ENCODE measurements at places on chromosomes 5 and 9.

GRCh38 chr9:69049094-69049493, 13.5 kb downstream of the FXN start:
- DNase-seq: no peak

DNA sequence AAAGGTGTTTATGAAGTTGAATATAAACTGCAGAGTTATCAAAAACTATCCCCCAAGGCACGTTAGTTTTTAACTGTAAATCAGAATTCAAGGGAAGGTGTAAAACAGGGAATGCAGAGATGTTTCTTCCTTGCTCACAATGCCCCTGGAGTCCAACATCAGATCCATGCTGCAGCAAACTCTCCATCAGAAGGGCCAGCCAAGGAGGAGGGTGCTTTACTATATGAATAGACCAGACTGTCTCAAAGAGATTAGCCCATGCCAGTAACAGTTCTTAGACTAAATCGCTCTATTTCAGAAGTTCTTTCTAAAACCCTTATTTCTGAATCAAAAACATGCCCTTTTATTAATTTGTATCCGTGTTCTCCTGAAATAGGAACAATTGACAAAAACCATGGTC, 362.8 kb upstream of the RPS23 start:
- DNase-seq: no peak

GRCh38 chr5:163362840-163363371, 74.5 kb upstream of the CCNG1 start:
- DNase-seq: no peak

DNA sequence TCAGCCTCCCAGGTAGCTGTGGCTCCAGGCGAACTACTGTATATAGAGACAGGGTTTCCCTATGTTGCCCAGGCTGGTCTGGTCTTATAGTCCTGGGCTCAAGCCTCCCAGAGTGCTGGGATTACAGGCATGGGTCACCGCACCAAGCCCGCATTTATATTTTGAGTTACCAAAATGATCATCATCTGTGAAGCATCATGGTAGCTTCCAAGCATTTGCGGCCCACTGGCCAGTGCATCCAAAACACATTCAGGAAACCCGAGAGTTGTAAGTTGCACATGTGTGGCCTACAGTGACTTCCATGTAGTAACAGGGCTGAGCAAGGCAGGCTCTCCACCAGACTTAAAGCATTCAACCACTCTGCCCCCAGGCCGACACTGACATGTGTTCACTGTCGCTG, 2.3 kb downstream of the BRD3OS start:
- DNase-seq: no peak

- DNase-seq: no peak
Measured at GRCh38 chr9:76321195-76321828, 72.9 kb downstream of the RFK start.

DNA sequence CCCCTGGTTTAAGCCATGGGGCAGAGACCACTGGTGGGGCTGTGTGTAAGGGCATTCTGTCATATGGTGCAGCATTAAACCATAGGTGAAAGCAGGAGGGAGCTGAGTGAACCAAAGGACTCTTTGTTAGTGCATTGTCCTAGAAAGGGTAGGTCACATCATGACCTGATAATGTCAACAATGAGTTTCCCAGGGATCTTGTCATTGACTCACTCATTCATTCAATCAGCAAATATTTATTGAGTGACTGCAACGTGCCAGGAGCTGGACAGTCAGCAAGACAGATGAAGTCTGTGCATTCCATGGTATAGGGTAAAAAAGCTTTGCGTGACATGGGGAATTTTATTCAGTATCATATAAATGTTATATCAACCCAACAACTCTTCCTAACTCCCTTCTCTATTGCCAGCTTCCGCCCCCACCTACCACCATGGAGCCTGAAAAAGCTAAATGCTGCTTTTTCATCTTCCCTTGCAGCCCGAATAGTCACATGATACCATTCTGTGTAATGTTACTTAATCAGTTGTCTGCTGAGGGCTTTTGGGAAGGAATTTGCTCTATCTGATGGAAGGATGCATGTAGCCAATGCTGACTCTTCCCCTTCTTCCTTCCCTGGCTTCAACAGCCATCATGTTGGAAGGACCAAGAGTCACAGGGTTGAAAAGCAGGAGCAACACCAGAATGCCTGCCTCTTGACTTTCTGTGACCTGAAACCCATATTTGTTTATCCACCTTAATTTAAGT, 11.5 kb upstream of the OTULINL start:
- no peak for DNase-seq

- DNase-seq: no peak
Measured at GRCh38 chr9:99533421-99533820, 288.3 kb upstream of the NR4A3 start.

- DNase-seq: no peak
Measured at GRCh38 chr5:149756354-149756753, 26.2 kb downstream of the PPARGC1B start.

DNA sequence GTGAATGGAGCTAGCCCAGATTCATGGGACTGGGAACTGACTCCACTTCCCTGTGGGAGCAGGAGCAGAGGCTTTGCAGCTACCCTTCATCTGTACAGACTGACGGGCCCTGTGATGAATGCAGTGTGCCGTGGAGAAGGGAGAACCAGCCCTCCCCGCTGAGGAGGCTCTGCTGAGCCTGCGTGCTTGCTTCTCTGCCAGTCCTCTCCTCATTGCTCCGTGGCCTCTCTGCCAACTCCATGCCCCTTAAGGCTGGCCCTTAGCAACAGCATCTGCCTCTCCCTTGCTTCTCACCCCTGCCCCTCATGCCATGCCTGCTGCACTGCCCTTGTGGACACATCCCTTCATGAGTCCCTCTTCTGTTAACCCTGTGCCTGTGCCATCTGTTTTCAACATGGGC, 53.6 kb downstream of the GADD45G start:
- no peak for DNase-seq

GRCh38 chr5:151578326-151579025, 12.7 kb downstream of the FAT2 start:
- no peak for DNase-seq

GRCh38 chr9:131092548-131093440, 3.5 kb upstream of the AIF1L start:
- no peak for DNase-seq

DNA sequence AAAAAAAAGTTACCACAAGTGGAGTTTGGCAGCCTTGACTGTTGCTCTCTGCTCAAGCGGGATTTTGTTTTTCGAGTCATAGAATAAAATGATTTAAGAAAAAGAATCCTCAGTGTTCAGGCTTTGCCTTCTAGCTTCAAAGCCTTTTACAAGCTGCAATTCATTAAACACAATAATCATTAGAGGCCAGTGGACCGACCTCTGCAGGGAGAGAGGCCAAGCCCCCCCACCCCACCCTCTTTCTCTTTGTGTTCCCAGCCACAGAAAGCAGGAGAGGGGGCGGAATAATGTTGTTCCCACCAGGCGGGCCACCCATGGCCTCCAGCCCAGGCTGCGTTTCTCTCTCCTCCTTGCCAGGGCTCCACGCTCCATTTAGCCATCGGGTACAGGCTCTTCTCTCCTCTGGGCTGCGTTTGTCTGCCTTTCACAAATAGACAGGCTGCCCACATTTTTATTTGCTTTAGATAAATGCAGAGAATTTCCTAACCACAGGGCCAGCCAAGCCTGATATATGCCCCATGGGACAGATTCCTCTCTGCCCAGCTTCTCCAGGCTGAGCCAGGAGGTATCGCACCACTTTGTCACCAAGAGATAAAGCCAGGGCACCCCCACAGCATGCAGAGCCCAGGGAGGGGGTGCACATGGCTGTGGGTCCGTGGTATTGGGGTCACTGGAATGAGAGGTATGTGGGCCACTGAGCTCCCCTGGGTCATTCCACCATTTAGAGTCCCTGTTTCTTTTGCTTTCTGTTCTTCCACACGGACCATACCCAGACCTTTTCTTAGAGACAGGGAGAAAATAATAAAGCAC, 318.8 kb downstream of the PIK3R1 start:
- DNase-seq: no peak

DNA sequence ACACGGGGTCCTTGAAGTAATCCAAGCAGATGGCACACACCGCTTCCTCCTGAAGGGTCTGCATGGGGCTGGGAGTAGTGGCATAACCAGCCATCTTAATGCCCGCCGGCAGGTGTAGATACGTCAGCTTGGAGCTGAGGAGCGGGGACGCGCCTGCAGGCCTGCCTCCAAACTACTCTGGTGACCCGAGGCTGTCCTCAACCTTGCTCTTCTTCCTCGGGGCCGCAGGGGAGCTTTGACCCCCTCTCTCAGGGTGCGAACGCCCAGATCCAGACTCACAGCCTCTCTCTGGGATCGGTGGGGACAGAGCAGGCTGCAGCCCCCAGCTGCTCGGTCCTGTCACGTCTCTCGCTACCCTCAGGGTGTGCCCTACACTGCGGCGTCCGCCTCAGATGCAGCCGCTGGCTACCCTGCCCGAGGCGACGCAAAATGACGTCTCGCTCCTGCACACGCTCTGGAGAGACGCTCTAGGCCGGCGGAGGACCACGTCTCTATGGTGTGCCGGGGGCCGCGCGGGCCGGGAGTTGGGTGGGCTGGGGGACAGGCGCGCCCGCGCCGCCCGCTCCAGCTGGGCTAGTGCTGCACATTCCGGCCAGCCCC, at the start of gene TRIM52:
TSS of gene TRIM52 (minus strand) at position 424 of the 600 bp plus-strand sequence. CDS start at position 94, 330 bp downstream.
- peak; percentile 70 for DNase-seq

DNA sequence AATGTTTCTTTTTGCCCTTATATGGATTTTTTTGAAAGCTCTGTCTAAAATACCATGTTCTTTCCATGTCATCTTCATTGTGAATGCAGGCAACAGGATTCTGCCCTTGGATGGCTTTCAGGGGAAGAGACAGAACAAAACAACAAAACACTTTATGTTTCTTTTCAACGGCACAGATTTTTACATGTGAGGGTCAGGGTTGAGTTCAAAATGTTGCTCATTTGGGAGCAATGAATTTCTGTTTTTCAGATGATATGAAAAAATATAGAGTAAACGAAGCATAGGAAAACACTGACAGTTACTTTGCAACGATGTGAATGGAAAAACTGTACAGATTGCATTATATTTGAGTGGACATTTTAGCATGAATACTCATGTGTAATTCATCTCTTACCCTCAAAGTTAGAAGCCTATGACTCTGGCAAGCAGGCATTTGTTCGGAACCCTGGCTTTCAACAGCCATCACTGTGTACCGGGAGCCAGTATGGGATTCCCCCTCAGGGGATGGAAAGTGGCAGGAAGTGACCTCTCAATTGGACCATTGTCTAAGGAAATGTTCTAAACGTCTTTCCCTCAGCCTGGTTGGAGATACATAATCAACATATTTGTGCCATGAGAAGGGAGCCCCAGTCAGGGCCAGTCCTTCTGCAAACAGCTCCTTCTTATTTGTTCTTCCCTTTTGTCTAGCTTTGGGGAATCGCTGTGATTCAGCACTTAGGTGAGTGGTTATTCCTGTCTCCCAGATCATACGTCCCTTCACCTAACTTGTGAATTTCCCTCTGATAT, 153.9 kb upstream of the MEF2C start:
- no peak for DNase-seq

DNA sequence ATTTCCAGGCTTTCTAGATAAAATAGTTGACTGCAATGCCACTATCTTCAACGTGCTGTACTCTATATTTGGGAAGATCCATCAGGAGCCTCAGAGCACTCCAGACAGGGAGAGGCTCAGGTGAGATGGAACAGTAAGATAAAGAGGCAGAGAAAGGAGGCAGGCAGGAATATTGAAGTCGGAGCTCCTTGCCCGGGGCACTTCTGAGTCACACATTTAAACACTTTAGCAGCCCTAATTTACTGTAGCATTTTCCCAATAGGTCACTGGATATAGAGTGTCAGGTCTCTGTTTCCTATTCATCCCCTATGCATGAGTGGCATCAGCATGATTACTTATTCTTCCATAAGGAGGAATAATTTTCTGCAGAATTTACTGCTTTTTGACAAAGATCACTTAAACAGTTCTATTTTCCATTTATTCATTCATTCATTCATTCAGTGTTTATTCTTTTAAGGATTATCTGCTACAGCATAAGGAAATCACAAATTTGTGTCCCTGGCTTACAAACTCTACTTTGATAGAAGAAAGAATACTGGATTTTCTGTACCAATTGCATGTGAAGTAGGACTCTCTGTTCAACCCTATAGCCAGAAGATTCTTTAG, 170.7 kb downstream of the MAPKAP1 start:
- no peak for DNase-seq

Measured in omental fat pad (tissue), 4 donors.